Mesothelial cell of epicardium (in vitro differentiated cells): ENCODE measurements at places on chromosomes 2 and 18. TPM values are rescaled to one million over a fixed set of nuclear protein-coding genes. Genes with fewer than 3 reads are reported as not detected.

DNA sequence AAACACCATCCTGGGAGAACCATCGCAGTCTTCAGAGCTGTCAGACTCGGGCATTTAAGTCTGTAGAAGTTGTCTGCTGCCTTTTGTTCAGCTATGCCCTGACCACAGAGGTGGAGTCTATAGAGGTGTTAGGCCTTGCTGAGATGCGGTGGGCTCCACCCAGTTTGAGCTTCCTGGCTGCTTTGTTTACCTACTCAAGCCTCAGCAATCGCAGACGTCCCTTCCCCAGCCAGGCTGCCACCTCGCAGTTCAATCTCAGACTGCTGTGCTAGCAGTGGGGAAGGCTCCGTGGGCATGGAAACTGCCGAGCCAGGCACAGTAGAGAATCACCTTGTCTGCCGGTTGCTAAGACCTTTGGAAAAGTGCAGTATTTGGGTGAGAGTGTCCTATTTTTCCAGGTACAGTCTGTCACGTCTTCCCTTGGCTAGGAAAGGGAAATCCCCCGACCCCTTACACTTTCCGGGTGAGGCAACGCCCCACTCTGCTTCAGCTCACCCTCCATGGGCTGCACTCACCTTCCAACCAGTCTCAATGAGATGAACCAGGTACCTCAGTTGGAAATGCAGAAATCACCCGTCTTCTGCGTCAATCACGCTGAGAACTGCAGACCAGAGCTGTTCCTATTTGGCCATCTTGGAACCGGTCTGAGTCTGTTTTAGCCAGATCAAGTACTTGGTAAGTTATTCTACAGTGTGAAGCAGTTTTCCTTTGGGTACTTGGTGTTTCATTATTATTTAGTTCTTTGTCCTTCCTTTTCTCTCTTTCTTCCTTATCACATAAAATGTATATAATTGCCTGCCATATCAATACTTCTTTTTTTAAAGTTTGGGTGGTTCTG lies 71.5 kb downstream of the CDC42EP3 start:
- DNase-seq: no peak

Gene HOXD12
- total RNA-seq: 0.27 to 0.40 TPM (median 0.27 TPM) in 3 replicates

Gene UGT1A7
- not detected in 3 replicates for total RNA-seq

- no peak for DNase-seq
Observed at GRCh38 chr2:46561731-46562450, 82.5 kb downstream of the TMEM247 start.

- no peak for DNase-seq
Observed at GRCh38 chr2:175621821-175622220, 380.2 kb downstream of the LNPK start.

DNA sequence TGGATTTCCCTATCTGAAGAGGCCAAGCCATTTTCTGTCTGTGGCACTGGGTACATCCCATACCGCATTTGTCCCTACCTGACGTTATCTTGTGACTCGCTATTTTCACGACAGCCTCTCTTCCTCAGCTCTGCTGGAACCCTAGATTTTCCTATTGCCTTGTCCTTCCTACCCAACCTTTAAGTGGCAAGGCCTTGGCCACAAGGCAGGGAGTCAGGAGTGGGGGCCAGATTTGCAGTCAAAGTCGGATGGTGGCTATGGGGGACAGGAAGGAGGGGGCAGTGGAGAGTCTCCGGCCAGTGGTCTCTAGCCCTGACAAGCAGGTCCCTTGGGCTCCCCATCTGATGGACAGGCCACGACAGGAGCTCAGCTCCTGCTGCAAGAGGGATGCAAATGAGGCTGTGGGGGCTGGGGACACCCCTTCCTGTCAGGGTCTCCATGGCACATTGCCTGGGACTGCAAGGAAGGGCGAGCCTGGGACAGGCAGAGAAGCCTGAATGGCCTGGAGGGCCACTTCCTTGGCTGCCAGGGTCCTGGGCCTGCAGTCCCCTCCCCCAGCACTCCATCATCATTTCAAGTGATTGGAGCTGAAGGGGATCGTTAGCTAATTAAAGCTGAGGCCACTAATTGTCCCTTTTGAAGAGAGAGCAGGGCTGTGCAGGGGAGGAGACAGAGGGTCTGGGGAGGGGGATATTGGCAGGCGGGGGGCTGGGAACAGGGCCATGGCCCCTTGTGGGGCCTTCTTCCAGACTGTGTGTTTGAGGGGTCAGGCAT lies 6.3 kb upstream of the ECEL1 start:
- no peak for DNase-seq

DNA sequence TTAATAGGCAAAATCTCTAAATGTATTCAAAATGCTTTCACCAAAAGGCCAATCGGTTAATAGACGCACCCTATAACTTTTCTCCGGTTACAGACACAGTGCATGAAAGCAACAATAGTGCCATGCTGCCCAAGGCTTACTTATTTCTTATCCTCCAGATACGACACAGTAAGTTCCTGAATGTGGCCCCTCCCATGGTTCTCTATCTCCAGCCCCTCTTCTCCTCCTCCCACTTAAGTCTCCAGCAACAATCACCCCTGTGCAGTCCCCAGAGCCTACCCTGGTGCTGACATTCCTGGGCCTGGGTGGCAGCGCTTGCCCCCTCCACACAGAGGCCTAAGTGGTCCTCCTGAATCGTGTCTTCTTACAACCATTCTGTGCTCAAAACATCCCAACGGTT lies 3.6 kb downstream of the KIDINS220 start:
- DNase-seq: no peak

DNA sequence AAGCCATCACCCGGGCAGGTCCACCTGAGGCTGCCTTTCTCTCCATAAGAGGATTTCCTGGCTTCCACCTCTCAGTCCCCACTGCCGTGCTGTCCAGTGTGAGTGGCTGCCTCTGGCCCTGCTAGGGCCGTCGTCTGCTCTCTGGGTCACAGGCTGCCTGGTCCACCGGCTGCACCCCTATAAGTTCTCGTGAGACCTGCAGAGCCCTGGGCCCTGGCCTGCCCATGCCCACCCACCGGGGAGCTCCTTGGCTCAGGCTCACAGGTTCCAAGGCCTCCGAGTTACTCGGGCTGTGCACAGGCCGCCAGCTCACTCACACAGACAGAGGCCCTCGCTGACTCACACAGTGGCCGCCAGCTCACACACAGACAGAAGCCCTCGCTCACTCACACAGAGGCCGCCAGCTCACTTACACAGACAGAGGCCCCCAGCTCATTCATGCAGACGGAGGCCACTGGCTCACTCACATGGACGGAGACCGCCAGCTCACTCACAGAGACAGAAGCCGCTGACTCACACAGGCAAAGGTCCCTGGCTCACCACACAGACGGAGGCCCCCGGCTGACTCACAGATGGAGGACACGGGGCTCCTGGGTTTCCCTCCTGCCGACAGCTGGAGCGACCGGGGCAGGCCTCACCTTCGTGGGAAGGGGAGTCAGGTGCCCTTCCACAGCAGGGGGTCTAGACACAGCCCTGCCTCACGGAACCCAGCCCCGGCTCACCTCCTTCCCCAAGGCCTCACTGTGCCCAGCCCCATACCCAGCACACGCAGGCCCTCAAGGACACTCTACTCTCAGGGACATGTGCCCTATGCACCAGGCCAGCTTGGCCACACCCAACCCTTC lies 334.1 kb upstream of the MYT1L start:
- DNase-seq: no peak

GRCh38 chr2:106516436-106516835 lies 29.3 kb downstream of the CD8B2 start:
- DNase-seq: no peak

DNA sequence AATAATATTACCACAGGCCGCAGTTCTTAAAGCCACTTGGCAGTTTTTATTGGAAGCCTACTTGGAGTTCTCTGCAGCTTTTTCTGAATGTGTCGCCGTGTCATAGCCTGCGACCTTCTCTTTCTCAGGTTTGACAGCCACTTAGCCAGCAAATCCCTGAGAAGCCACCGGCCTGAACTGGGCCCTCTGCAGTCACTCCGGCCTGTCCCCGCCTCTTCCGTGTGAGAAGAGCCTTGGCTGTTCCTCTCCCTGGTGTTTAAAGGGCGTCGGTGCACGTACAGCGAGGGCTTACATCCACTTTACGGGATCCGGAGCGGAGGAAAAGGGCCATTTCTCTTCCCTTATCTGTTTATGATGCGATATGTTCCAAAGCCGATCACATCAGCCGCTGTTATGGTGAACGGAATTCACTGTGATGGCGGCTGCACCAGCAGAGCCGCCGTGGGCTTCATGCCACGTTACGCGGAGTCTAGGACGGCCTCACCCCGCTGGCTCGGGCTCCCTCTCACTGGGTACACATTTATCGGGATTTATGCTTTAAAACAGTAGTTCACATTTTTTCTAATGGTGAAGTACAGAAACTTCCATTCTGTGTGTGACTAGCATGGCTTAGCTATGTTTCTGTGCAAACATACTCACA lies 66.8 kb downstream of the GBX2 start:
- no peak for DNase-seq

- no peak for DNase-seq
Observed at GRCh38 chr2:108637304-108637669, 82.0 kb upstream of the RANBP2 start.

DNA sequence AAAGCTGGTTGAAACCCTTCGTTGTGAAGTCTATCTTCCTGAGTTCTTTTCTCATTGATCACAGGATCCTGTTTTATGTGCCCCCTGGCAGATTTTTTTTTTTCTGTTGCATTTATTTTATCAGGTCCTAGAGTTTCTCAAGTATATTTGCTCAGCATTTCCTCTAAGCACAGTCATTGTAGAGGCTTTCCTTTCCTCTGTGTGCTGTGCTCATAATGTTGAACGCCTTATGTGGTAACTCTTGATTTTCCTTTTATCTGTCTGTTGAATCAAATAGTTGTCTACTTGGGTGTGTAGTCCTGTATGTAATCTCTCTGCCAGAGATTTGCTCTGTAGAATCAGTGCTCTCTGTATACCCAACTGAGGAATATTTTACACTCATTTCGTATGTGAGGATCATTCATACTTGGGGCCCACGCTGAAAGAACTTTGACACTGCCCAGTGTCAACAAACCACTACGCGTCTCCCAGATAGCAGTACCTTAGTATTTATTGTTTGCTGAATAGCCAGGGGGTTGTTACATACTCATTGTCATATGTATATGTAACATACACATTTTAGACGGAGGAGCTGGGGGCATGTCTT lies 118.2 kb downstream of the CTNNA2 start:
- DNase-seq: no peak

DNA sequence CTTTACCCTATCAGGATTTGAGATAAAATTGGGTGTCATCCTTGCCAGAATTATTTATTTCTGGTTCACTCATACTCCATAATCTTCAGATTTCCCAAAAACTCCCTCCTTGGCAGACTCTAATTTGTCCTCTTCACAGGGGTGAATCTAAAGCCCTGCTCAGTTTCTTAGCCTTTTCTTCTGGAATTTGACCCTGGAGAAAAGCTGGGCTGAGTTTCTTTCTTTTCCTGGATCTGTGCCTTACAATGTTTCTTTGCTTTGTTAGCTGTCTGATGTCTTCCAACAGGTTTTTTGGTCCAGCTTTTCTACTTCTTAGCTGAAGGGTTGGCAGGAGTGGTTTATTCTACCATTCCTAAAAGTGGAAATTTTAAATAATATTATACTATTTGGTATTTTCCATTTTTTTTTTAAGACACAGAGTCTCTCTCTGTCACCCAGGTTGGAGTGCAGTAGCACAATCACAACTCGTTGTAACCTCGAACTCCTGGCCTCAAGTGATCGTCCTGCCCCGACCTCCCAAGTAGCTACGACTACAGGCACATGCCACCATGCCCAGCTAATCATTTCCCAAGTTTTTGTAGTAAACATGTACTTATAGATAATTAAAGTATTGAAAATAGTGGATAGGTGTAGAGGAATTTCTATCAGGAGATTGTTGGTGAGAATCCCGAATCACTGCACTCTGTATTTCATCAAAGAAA lies 138.4 kb upstream of the TWIST2 start:
- no peak for DNase-seq

DNA sequence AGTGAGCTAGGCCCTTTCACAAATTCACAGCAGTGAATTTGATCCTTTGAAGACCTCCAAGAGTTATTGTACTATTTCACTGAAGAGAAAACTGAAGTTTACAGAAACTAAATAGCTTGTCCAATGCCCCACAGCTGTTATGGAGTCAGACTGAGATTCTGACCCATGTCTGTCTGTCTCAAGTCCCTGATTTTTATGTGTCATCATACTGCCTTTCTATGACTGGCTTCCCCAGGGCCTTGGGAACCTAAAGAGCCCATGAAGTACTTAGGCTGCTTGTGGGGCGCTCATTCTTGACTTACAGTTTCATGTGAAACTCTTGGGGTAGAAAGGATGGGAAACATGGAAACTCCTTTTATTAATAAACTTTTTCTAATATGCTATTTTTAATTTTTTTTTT lies 107.7 kb downstream of the ATL2 start:
- DNase-seq: no peak

- no peak for DNase-seq
Observed at GRCh38 chr18:21163647-21164547, 52.3 kb upstream of the ROCK1 start.

- no peak for DNase-seq
Observed at GRCh38 chr2:14220101-14220500, 412.4 kb upstream of the LRATD1 start.

- no peak for DNase-seq
Observed at GRCh38 chr18:2515908-2516625, 55.2 kb downstream of the METTL4 start.

GRCh38 chr2:68365087-68365486 lies at the start of gene PLEK:
PLEK (plus strand) TSS chr2:68365282; CDS start chr2:68365352, 70 bp downstream.
- no peak for DNase-seq

- DNase-seq: no peak
Observed at GRCh38 chr2:148523315-148523714, 121.2 kb upstream of the EPC2 start.
